ENCODE measurements at places on chromosomes 2 and 18. TPM values are rescaled to one million over a fixed set of nuclear protein-coding genes. Genes with fewer than 3 reads are reported as not detected.
A peak's percentile ranks its signal among the peaks of the same experiment; 100 is the strongest.

DYNAP gene
- 0.46 TPM for total RNA-seq

FZD7 gene
- total RNA-seq = 153 TPM

TFPI gene
- total RNA-seq = 10.2 TPM

CHRNA1 gene
- total RNA-seq = not detected

GDF7 gene
- 0.55 TPM for total RNA-seq

PTPRM gene
- 9.2 TPM for total RNA-seq

RAMP1 gene
- 1.2 TPM for total RNA-seq

TUBA3E gene
- 0.18 TPM for total RNA-seq

EVA1A gene
- total RNA-seq = 3.2 TPM

DNA sequence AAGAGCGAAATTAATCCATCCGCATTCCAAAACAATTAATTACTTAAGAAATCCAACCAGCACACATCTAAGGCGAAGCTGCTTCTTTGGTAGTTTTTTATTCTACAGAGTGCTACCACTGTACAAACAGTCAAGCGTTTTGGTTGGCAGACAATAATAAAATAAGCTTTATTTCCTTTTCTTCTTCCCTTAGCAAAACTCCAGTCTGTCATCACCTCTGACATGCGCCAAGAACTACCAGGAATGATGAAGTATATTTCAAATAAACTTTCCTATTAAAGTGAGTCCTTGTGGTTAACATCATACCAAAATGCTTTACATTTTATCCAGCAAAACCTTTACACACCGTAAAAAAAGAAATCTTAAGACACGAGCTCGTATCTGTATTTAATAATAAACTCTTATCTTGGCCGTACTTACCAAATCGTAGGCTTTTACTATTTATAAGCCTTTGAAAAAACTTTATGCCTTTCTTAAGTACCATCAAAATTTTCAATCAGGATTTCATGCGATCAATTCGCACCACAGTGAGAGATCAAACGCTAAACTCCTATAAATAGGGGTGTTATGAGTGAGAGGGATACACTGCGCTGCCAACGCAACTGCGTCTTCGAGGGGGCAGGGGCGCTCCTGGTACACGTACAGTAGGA lies 1.3 kb downstream of the ATL2 start:
- peak overlapping the region; percentile 87 for H3K4me3 ChIP-seq
- peak; percentile 41 for DNase-seq
- H3K27me3 ChIP-seq = no peaks in the 10 kb centered on the region
- H3K27ac ChIP-seq = peak overlapping the region; percentile 37

DNA sequence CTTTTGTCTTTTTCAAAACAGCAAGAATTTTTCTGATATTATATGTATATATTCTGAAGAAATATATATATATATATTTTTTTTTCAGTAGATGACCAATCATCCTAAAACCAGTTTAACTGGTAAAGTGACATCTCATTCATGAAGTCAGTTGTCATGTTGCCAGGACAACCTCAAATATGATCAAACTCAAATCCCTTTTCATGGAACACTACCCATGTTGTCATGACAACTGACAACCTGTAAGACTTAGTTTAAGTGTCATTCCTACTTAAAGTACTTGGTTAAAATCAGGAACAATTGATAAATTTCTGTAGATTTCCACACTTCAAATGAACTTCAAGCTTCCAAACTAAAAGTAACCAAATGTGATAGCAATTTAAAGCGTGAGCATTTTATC lies 101.8 kb upstream of the ERBB4 start:
- no peak overlapping the region for H3K4me3 ChIP-seq
- peaks cover 9% of the 10 kb centered on the region for H3K4me1 ChIP-seq
- H3K27me3 ChIP-seq = no peaks in the 10 kb centered on the region
- no peaks in the 10 kb centered on the region for H3K36me3 ChIP-seq
- DNase-seq = no peak
- no peak overlapping the region for H3K27ac ChIP-seq

GRCh38 chr2:212107014-212107413 lies 431.6 kb downstream of the ERBB4 start:
- no peaks in the 10 kb centered on the region for H3K27me3 ChIP-seq
- DNase-seq = no peak
- peaks cover 24% of the 10 kb centered on the region for H3K36me3 ChIP-seq
- H3K4me1 ChIP-seq = peaks cover 37% of the 10 kb centered on the region
- H3K4me3 ChIP-seq = no peak overlapping the region

- H3K36me3 ChIP-seq = no peaks in the 10 kb centered on the region
- peaks cover 99% of the 10 kb centered on the region for H3K27me3 ChIP-seq
- peak; percentile 46 for DNase-seq
- peak overlapping the region; percentile 83 for H3K4me3 ChIP-seq
- no peak overlapping the region for H3K27ac ChIP-seq
- H3K4me1 ChIP-seq = peaks cover 68% of the 10 kb centered on the region
These were observed 2.2 kb downstream of the ONECUT2 start for GRCh38 chr18:57437402-57437765.

GRCh38 chr2:195636890-195637289 lies 20.1 kb upstream of the SLC39A10 start:
- H3K4me1 ChIP-seq = peaks cover 25% of the 10 kb centered on the region
- H3K27ac ChIP-seq = peak overlapping the region; percentile 30
- H3K36me3 ChIP-seq = peaks cover 22% of the 10 kb centered on the region
- DNase-seq = no peak
- H3K4me3 ChIP-seq = no peak overlapping the region

DNA sequence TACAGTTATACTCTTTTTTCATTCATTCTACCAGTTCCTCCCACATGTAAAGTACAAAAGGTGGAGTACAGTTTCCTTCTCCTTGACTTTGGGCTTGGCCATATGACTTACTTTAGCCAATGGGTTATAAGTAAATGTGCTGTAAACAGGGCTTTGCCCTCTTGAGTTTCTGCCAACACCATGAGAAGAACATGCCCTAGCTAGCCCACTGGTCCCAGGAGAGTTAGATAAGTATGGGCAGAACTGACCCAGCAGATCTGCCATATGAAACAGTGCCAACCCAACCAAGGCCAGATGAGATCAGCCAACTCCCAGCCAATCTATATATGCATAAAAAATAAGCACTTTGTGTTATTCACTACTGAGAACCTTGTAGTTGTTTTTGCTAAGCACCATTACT lies 25.5 kb downstream of the ZC3H8 start:
- no peaks in the 10 kb centered on the region for H3K4me1 ChIP-seq
- no peak for DNase-seq

- no peak for DNase-seq
- no peaks in the 10 kb centered on the region for H3K27me3 ChIP-seq
- no peak overlapping the region for H3K27ac ChIP-seq
These were observed 296.0 kb downstream of the PLCL1 start for GRCh38 chr2:198100346-198100745.

GRCh38 chr2:72985891-72986683 lies 68.8 kb downstream of the EMX1 start:
- no peaks in the 10 kb centered on the region for H3K36me3 ChIP-seq
- no peaks in the 10 kb centered on the region for H3K27me3 ChIP-seq
- DNase-seq = no peak
- no peak overlapping the region for H3K27ac ChIP-seq

DNA sequence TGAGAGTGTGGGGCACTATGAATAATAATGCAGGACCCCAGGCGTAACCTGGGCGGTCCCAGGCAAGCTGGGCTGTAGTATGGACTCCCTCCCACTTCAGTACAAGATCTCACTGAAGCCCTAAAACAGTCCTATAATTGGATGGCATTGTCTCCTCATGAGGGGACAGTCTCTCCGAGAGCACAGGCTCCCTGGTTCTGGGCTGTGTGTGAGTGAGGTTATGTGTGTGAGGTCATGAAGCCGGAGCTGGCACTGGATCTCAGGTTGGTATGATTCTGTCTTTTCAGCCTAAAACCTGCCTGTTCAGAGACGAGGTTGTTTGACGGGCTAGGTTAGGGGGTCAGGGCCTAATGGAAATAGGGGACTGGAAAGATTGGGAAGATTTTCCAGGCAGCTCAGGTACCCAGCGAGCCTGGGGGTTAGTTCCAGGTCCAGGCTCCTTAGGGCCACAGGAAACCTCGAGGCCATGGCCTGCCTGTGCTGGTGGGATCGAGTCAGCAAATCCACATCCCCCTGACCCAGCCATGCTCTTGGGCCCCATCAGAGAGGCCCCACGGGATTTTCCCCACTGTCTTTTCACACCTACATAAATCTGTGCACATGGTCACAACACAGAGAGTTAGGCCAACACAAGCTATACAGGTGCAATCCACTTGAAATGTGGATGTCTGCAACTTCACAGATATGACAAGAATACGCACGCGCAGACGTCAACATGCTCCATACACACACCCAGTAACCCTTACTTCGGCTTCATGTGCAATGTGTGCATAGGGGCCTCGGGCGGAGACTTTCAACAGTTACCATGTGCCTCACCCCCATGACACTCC lies 94.8 kb downstream of the INHBB start:
- H3K4me3 ChIP-seq = no peak overlapping the region
- no peak for DNase-seq
- peaks cover 84% of the 10 kb centered on the region for H3K27me3 ChIP-seq

DNA sequence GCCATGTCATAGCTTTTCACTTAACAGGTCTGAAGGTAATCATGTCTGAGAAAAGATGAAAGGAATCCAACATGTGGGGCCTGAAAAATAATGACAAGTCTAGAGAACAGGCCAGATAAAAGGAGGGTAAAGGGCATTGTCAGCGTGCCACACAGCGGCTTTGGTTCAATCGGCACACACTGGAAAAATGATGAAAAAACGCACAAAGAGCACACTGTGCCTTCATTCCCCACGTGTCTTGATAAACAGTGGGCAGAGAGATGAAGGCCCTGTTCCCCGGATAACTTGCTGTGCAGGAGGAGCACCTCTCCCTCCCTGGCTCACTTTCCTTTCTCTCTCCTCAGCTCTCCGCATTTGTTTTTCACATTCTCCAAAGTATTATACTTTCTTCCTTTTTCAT lies 766.3 kb downstream of the TDRD15 start:
- no peak overlapping the region for H3K27ac ChIP-seq
- no peaks in the 10 kb centered on the region for H3K36me3 ChIP-seq
- no peaks in the 10 kb centered on the region for H3K27me3 ChIP-seq
- no peak overlapping the region for H3K4me3 ChIP-seq
- DNase-seq = no peak

GRCh38 chr2:15298770-15299169 lies 262.4 kb downstream of the NBAS start:
- H3K27me3 ChIP-seq = no peaks in the 10 kb centered on the region
- peaks cover 20% of the 10 kb centered on the region for H3K36me3 ChIP-seq
- peak overlapping the region; percentile 59 for H3K27ac ChIP-seq
- DNase-seq = no peak
- peaks cover 20% of the 10 kb centered on the region for H3K4me1 ChIP-seq

DNA sequence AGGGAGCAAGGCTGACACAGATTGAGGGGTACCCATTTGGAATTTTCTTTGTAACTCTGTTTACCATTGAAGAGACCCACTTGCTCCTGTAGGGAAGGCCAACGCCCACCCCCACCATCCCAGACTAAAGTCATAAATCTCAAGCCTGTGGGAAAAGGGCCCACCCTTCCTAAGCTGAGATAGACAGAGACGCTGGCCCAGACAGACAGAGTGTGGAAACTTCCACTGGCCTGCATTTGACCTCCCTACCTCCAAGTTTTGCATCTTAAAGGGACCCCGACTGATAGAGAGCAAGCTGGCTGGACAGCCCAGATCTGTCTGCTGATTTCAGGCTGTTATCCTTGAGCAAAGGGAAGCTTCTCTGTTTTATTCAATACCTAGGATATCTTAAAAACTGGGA lies 48.2 kb upstream of the SLC14A2 start:
- H3K27ac ChIP-seq = no peak overlapping the region
- peaks cover 15% of the 10 kb centered on the region for H3K4me1 ChIP-seq
- H3K36me3 ChIP-seq = no peaks in the 10 kb centered on the region
- DNase-seq = peak; percentile 20
- peaks cover 22% of the 10 kb centered on the region for H3K27me3 ChIP-seq

DNA sequence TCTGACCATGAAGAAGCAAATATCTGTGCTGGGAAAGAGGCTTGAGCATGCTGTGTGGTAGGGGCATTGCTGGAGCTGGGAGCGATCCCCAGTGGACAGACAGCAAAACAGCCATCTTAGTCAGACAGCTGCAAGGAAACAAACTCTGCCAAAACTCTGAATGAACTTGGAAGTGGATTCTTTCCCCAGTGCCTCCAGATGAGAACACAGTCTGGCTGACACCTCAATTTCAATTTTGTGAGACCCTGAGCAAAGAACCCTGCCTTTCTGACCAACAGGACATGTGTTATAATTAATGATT lies 23.2 kb upstream of the FAP start:
- H3K4me1 ChIP-seq = peaks cover 7% of the 10 kb centered on the region
- no peak overlapping the region for H3K27ac ChIP-seq
- H3K4me3 ChIP-seq = no peak overlapping the region
- H3K36me3 ChIP-seq = no peaks in the 10 kb centered on the region

- no peak for DNase-seq
- no peaks in the 10 kb centered on the region for H3K27me3 ChIP-seq
- H3K4me3 ChIP-seq = no peak overlapping the region
- no peaks in the 10 kb centered on the region for H3K36me3 ChIP-seq
- H3K4me1 ChIP-seq = peaks cover 2% of the 10 kb centered on the region
These were observed 18.4 kb upstream of the REV1 start for GRCh38 chr2:99507937-99508818.

GRCh38 chr2:52312486-52312885 lies 1280.6 kb upstream of the NRXN1 start:
- no peaks in the 10 kb centered on the region for H3K27me3 ChIP-seq
- no peaks in the 10 kb centered on the region for H3K36me3 ChIP-seq
- H3K27ac ChIP-seq = no peak overlapping the region

GRCh38 chr2:42102591-42103450 lies 55.0 kb downstream of the PKDCC start:
- peak overlapping the region; percentile 68 for H3K4me3 ChIP-seq
- H3K27me3 ChIP-seq = peaks cover 21% of the 10 kb centered on the region
- peaks cover 39% of the 10 kb centered on the region for H3K4me1 ChIP-seq
- H3K27ac ChIP-seq = peak overlapping the region; percentile 90

DNA sequence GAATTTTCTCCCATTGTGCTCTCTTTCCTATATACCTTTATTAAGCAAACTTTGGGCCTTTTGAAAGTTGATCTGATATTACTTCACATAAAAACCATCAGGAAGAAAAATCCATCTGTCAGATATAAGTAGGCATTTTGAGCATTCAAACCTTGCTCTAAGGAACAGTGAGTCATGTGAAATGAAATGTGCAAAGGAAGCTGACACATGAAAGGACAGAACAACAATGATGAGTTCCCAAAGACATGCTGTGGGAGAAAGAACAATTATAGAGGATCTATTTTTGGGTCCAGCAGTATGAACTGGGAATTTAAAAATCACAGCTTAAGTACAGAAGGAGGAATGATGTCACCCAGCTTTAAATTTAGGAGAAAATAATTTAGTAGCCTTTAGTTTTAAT lies 18.1 kb downstream of the CALCRL start:
- H3K4me3 ChIP-seq = no peak overlapping the region
- DNase-seq = no peak
- H3K36me3 ChIP-seq = no peaks in the 10 kb centered on the region
- H3K4me1 ChIP-seq = no peaks in the 10 kb centered on the region
- no peaks in the 10 kb centered on the region for H3K27me3 ChIP-seq

- no peak overlapping the region for H3K4me3 ChIP-seq
- no peak for DNase-seq
- no peak overlapping the region for H3K27ac ChIP-seq
These were observed 9.0 kb upstream of the RASGRP3 start for GRCh38 chr2:33467413-33467812.

GRCh38 chr2:129396980-129397599 lies 582.4 kb upstream of the RAB6C start:
- no peak overlapping the region for H3K4me3 ChIP-seq
- no peaks in the 10 kb centered on the region for H3K4me1 ChIP-seq
- H3K36me3 ChIP-seq = no peaks in the 10 kb centered on the region
- no peaks in the 10 kb centered on the region for H3K27me3 ChIP-seq
- no peak overlapping the region for H3K27ac ChIP-seq

GRCh38 chr18:55477499-55477859 lies 110.5 kb downstream of the TCF4 start:
- H3K27me3 ChIP-seq = no peaks in the 10 kb centered on the region
- H3K27ac ChIP-seq = peak overlapping the region; percentile 45
- no peak overlapping the region for H3K4me3 ChIP-seq
- H3K4me1 ChIP-seq = peaks cover 55% of the 10 kb centered on the region

Measured in WTC11 (cell line).